Stomach (tissue), 19 donors: ENCODE measurements at places on chromosomes 5 and 9.

DNA sequence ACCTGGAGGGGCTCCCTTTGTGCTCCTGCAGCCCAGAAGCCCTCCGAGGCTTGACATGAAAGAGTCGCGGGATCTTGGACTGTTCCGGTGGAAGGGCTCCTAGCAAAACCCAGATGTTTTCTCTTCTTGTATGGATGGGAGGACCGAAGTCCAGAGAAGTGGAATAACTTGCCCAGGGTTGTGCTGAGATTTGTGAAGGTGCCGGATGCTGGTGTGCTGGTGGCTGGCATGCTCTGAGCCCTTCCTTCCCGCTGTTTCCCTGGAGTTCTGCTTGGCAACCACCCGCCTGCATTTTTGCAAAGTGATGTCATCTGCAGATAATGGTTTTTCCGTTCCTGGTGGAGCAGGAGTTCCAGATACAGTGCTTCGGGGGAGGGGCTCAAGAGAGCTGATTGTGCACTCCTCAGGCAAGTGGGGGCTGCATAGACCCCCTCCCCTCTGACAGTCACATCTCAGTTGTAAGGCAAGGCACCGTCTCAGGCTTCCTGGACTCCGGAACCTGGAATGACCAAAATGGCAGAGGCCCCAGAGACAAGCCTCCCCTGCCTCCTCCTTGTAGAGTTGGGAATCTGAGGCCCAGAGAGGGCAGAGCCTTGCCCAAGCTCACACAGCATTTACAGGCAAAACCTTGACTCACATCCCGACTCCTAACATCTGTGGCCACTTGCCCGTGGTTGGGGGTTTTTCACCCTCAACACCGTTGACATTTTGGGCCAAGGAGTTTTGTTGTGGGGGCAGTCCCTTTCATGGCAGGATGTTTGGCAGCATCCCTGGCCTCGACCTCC lies 157.0 kb downstream of the RGS3 start:
- DNase-seq = peak; percentile 97

GRCh38 chr9:122100756-122101155 lies 7.6 kb upstream of the TTLL11 start:
- DNase-seq = no peak

GRCh38 chr5:174166231-174167079 lies 120.9 kb downstream of the NSG2 start:
- no peak for DNase-seq

DNA sequence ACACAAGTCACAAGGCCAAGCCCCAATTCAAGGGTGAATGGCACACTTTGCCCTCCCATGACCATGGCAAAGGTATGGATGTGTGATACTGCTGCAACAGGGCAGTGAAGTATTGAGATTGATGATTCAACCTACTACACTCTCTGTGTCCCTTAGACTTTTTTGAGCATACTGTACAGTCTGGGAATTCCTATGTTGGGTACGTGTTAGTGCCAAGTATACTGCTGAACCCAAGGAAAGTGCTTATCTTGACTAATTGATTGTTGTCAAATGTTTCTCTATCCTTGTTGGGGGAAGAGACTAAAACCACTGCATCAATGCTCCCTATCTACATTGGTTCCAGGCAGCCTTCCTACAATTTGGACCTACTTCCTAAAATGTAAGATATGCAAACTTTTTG lies 93.7 kb downstream of the NDFIP1 start:
- DNase-seq = no peak

DNA sequence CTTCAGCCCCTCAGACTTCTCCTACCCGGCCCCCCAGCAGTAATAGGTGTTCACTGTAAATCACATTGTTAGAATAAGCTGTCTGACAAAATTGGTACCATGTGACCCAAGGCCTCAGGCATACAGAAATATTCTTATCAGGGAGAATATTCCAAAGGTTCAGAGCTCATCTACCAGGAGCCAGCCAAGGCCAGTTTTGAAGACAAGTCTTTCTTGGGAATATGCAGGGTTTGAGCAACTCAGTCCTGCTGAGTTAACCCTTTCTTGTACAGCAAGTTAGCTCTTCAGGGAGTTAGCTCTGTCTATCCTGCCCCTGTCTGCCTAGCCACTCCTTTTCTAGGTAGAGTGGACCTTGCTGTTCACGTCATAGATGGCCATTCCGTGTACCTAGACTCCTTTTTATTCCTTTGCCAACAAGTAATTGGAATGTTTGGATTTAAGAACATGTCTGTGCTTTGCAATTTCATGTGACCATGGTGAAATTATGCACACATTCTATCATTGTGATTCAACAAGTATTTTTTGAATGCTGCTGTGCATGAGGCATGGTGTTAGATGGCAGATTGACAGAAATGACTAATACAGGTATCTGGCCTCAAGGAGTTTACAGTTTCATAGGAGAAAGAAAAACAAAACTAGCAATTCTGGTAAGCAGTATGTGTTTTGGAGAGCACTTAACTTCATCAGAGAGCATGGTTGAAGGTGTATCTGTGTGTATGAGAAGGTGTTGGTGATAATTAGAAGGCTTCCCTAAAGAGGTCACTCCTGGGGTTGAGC lies 22.6 kb downstream of the TGFBR1 start:
- no peak for DNase-seq

- DNase-seq = no peak
These were observed 312.8 kb downstream of the NSG2 start for GRCh38 chr5:174358276-174358675.

DNA sequence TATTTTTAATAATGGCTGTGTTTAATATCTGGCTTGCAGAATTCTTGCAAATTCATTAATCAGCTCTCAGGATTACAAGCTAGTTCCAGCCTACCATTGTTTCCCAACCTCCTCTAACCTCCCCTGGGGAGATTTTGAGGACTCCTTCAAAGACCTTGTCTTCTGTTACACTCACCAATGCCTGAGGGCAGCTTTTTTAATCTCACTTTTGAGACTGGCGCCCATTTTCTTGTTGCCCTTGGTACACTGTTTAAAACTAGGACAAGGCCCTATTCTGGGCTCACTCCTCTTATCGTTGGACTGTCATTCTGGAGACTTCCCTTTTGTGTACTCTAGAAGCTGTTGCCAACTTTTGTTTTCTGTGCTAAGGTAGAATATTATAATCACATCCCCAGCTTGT lies 13.6 kb upstream of the EQTN start:
- no peak for DNase-seq

DNA sequence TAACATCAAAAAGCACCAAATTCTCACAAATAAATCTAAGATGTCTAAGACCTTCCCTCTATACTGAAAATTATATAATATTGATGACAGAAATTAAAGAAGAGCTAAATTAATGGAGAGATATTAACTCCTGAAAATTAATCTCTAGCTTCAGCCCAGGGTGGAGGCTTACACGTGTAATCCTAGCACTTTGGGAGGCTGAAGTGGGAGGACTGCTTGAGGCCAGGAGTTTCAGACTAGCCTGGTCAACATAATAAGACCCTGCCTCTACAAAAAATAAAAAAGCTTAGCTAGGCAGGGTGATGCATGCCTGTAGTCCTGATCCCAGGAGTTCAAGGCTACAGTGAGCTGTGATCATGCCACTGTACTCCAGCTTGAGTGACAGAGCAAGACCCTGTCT lies 39.6 kb upstream of the ANKRD34B start:
- no peak for DNase-seq

DNA sequence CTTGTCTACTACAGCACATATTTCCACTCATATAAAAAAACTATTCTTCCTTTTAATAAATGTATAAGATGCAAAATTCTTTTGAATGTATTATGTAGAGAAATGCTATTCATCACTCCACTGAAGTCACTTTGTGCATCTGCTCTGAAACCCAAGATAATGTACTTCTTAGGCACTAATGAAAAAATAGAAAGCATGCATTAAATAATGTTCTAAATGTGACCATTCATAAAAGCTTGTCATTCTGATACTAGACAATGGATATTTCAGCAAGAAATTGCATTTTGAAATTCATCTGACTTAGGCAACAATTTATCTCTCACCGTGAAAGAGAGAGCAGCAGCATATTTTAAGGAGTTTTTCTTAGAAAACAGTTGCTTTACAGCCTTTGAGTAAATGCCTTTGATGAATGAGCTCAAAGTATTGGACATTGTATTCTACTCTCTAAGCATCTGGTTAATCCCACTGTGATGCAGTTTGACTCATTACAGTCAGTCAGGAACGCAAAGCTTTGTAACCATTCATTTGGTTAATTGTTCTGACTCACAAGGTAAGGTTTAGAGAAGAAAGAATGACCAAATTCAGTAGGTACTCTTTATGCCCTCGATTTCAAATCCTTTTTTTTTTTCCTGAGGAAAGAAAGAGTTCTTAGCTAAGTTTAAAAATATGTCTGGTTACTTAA lies 2233.8 kb upstream of the C9orf72 start:
- DNase-seq = no peak

DNA sequence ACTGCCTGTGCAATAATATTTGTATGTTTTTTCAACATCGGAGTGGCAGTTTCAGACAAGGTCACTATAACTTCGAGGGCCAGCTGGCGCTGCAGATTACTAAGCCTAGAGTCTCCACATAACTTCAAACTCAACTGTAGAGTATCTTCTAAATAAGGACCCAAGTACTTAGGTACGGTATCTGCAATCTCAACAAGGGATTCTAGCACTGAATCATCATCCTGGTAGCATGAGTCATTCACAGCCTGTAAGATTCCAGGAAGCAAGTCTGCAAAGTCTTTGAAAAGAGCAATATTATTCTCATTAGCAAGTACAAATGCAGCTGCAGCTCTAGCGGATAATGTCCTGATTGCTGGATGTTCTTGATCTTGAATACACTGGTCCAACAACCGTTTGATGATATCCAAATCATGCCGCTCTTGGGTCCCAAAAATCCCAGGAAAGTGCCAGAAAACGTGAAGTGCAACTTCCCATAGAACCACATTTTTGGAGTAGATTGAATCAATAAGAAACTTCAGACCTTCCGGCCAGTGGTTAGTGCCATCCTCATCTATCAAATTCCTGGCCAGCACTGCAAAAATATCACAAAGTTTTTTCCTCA lies 654 bp downstream of the RANBP6 start:
- peak; percentile 32 for DNase-seq

DNA sequence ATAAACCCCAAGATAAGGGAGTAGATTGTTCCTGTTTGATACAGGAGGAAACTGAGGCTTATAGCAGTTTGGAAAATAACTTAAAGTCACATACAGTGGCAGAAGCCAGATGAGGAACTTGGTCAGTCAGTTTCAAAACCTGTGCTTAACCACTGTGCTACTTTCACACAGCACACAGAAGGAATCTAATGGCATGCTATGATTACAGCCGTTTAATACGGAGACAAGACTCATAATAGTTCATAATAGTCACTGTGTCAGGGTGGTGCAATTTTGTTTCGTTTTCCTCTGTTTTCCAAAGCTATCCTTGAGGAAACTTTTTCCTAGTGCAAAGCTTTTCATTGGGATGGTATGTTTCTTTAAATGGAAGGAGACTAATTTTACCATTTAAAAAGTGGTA lies 112.3 kb downstream of the GCNT1 start:
- no peak for DNase-seq

- DNase-seq = no peak
These were observed 474.7 kb downstream of the DIRAS2 start for GRCh38 chr9:90167914-90168313.

- peak; percentile 11 for DNase-seq
These were observed 7.1 kb upstream of the IFNA6 start for GRCh38 chr9:21357479-21358460.

GRCh38 chr5:66365981-66366380 lies 221.9 kb downstream of the SREK1 start:
- no peak for DNase-seq

- no peak for DNase-seq
These were observed 61.6 kb downstream of the C9orf152 start for GRCh38 chr9:110146373-110146772.

DNA sequence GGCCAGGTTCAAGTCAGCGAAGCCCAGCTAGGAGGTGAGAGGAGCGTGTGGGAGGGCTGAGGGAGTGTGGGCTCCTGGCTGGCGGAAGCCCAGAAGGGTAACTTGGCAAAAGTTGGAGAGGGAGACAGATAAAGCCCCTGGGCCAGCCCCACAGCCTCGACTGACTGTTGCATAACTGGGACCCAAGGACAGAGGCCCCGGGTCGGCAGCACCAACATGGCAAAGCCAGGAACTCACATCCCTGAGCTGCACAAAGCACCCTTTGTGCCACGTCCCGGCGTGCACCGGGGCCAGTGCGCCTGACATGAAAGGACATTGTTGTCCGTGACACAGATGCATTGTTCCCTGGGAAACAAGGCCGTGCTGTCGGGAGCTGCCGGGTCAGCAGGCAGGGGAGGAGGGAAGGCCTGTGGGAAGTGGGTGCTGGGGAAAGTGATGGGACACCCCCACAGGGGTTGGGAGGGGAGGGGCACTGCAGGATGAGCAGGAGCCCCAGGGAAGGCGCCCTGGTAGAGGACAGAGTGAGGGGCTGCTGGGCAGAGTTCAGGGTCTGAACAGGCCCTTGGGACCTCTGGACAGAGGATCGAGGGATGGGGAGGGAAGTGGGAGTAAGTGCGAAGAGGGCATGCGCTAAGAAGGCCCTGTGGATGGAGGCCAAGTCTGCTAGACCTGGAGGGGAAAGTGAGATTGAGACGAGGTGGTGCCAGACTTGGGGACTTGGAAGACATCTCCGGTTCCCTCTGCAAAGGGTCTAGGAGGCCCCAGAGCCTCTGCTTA lies 13.0 kb upstream of the DPM2 start:
- peak; percentile 90 for DNase-seq

DNA sequence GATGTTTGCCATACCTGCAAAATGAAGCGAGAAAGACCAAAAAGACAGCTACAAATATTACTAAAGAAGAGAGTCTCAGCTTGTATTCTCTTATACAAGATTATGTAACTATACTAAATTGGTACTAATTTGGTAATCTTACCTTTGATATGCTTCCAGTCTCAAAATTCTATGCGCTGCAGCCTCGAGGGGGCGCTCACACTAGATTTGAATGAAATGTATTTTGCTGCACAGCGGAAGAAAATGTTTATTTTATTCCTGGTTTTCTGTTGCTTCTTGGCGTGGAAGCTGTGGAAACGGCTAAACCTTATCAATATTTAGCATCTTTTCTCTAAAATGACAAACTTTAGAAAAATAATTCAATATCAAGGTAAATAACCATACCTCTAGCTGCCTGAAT lies 267.0 kb upstream of the NUDT12 start:
- no peak for DNase-seq

- DNase-seq = no peak
These were observed 1.2 kb downstream of the OTULINL start for GRCh38 chr5:14582797-14583137.

DNA sequence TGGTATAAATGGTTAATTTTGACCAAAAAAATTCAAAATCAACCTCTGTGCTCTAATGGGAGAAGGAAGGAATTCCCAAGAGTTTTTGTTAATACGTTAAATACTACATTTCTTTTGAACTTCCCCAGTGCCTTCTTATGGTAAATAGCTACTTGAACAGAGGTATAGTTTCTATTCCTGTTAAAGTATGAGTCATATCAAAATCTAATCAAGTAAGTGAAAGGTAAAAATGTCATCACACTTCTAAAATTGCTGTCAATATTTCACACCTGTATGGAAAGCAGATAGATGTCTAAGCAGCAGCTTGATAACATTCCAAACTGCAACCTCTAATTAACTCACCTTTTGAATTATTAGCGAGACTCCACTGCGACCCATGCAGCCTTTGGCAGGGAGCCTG lies 214.1 kb upstream of the MEF2C start:
- no peak for DNase-seq

- no peak for DNase-seq
These were observed 137.9 kb upstream of the PPP1R26 start for GRCh38 chr9:135341612-135342169.

GRCh38 chr5:173014671-173015070 lies 31.1 kb downstream of the ATP6V0E1 start:
- no peak for DNase-seq

GRCh38 chr5:115907177-115907576 lies 55.1 kb upstream of the LVRN start:
- no peak for DNase-seq

- no peak for DNase-seq
These were observed 35.5 kb upstream of the TENT2 start for GRCh38 chr5:79576606-79577289.
